Left lobe of liver (tissue), 2 donors: ENCODE measurements at places on chromosomes 4 and X. TPM values are rescaled to one million over a fixed set of nuclear protein-coding genes. Genes with fewer than 3 reads are reported as not detected.

TNIP3 gene
- total RNA-seq: not detected

CYLC1 gene
- not detected for total RNA-seq

AKAP4 gene
- not detected for total RNA-seq

GRCh38 chr4:158133551-158133950, 39.3 kb downstream of the GASK1B start:
- no peak for DNase-seq

DNA sequence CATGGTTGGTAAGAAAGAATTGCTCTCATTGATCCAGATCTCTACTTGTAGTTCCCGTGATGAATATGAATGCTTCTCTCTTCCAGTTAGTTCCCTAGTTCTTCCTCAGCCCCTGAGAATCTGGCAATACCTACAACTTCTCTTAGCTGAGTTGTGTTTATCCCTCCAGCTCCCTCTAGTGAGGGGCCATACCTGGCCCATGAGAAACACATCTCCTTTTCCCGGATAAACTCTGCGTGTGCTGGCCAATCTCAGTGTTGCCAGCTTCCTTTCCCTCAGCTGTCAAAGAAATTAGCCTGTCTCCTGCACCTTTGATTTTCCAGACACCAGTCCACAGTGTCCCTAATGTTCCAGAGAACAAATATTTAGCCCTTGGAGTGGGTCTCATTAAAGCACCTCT, 5.7 kb downstream of the CBLL2 start:
- no peak for DNase-seq

DNA sequence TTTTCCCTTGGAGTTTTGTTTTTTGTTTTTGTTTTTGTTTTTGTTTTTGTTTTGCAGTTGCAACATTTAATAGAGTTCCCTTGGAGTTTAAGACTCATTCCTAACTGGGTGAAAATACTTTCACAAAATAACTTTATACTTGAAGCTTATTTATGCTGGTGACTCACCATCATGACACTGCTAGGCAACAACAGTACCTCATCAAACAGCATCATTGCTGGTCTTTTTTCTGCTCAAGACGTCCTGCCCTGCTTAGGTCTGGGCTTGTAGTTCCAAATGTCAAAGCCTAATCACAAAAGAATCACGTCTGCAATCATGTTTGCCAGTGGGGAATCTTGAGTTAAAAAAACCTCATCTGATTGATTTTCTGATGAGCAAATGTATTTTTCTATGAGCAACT, 105.7 kb upstream of the PRPS2 start:
- no peak for DNase-seq

- no peak for DNase-seq
Measured at GRCh38 chr4:125573368-125573767, 258.6 kb downstream of the FAT4 start.

DNA sequence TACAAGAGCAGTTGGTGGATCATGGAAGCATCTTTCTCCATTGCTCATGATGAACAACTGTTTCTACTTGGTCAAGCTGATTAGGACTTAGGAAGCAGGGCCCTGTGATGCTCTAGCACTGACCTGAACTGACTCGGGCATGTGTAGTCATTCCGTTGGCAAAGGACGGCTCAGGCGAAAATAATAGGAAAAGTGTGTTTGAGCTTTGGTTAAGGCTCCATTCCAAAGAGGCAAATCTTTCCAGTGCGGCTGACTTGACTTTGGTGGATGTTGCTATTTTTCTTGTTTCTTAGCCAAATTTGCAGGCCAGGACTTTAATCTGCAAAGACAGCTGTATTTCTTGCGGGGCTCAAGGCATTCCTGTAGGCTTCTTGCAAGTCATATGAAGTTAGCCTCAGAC, 39.5 kb downstream of the ZNF518B start:
- no peak for DNase-seq

DNA sequence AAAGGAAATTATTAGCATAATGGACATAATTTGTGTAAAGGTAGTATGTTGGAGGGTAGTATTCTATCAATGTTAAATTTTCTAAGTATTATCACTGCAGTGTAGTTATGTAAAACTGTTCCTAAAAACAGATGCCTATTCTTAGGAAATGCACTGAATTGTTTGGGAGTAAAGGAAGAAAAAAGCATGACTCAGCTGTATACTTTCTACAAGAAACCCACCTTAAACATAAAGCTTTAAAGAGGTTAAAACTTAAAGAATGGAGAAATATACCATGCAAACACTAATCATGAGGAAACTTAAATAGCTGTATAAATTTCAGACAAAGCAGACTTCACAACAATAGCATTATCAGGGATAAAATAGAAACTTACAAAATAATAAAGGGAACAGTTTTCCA, 292.9 kb downstream of the ANTXR2 start:
- DNase-seq: no peak

- no peak for DNase-seq
Measured at GRCh38 chr4:41882625-41883347, 52.4 kb upstream of the TMEM33 start.

DNA sequence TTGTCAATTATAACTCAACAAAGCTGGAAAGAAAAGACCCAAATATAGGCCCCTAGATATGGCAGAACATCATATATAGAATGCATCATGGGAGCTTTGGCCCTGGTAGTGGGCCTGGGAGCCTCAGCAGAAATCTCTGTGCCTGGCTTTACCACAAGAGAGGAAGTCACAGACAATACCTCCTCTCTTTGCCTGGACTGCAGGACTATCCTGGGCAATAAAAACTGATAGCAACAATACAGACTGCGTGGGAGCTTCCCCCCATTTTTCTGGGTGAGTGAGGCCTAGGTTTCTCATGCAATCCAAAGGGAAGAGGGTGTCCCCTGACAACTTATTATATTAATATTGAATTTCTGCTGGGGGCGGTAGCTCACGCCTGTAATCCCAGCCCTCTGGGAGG, 64.0 kb upstream of the NFKB1 start:
- DNase-seq: no peak

- no peak for DNase-seq
Measured at GRCh38 chr4:39369301-39369700, 3.1 kb upstream of the RFC1 start.

DNA sequence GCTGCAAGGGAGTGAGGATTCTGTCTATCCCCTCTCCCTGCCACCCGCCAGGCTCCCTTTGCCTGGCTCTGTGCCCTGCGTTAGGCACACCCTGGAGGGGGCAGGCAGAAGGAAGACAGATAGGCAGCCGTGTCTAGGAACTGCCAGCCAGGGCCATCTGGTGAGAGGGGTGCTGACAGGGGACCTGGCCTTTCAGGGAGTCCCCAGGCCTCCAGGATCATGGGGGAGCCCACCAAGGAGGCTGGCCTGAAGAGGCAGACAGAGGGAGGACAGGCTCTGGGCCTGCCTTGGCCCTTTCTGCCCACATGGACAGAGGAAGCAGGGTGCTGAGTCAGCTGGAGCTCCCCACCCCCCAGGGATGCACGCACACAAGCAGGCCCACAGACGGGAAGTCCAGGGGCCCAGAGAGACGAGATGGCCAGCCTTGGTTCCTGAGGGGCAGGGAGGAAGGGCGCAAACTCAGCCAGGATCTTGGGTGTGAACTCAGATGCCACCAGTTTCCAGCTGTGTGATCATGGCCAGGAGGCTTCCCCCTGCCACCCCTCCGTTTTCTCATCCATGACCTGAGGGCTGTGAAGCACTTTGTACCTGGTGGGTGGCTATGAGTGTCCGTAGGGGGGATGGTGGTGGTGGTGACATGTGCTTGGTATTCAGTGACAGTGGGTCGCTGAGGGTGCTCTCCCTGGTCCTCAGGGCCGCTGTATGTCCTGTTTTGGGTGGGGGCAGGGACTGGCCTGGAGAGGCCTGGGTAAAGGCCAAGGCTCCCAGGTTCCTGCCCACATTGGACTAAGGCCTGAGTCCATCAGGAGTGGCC, 1.8 kb downstream of the SH3BP2 start:
- peak; percentile 92 for DNase-seq

DNA sequence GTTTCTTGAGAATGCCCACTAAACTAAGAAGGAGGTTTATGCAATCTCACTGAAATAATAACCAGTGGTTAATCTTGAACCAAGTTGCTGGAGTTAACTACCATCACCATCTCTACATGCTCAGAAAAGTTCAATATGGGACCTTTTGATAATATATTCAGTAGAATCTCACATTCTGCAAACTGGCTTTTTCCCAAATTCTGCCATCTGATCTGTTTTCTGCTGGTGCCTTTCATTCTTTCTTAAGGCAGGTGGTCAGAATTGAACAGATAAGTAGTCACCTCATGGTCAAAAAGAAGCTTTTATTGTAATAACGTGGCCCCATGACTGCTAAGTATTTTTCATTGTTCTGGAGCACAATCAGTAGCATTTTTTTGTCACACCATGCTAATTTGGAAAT, 229.0 kb upstream of the GK2 start:
- DNase-seq: no peak
